ENCODE measurements at places on chromosomes 16 and 17.

DNA sequence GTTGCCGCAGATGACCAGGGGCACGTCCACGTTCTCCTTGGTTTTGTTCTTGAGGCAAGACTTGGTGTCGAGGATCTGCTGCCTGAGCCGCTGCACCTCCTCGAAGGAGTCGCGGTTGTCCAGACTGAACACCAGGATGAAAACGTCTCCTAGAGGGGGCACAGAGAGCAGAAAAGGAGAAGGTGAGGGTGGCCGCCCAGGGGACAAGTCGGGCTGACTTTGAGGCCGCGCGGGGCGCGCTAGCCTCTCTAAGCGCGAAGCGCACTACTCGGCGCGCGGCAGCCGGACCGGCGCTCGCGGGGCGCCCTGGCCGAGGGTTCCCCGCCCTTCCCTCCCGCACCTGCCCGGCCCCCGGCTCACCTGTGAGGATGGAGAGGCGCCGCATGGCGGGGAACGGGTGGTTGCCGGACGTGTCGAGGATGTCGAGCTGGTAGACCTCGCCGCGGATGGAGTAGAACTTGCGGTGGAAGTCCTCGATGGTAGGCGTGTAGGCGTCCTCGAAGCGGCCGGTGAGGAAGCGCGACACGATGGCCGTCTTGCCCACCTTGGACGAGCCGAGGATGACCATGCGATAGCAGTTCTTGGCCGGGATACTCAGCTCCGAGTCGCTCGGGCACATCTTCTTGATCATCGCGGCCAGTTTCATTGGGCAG lies 533 bp downstream of the RASD1 start:
- ATAC-seq = no peak

DNA sequence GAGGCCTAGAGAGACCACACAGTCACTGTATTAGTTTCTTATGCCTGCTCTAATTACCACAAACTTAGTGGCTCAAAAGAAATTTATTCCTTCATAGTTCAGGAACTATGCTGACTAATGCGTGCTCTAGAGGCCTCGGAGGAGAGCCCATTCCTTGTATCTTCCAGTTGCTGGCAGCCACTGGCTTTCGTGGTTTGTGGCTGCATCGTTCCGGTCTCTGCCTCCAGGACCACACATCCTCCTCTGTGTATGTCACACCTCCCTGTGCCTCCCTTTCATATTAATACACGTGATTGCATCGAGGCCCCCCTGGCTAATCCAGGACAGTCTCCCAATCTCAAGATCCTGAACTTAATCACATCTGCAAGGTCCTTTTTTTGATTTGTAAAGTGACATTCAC lies 16.9 kb upstream of the MYLK3 start:
- ATAC-seq = no peak

DNA sequence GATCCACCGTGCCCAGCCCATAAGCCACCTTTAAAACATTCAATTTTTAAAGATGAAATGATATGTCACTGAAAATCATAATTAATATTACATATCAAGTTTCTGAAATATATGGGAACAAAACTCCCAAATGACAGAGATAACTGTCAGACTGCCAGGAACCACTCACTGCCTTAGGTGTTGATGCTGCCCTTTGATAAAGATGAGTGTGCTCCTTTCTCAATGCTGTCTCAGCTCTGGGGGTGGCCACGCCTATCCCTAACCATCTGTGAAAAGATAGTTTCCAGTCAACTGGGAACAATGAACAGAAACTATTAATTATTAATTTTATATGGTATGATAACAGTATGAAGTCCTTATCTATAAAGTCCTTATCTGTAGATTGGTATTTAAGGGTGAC lies 177.7 kb downstream of the MYO1D start:
- ATAC-seq = no peak

DNA sequence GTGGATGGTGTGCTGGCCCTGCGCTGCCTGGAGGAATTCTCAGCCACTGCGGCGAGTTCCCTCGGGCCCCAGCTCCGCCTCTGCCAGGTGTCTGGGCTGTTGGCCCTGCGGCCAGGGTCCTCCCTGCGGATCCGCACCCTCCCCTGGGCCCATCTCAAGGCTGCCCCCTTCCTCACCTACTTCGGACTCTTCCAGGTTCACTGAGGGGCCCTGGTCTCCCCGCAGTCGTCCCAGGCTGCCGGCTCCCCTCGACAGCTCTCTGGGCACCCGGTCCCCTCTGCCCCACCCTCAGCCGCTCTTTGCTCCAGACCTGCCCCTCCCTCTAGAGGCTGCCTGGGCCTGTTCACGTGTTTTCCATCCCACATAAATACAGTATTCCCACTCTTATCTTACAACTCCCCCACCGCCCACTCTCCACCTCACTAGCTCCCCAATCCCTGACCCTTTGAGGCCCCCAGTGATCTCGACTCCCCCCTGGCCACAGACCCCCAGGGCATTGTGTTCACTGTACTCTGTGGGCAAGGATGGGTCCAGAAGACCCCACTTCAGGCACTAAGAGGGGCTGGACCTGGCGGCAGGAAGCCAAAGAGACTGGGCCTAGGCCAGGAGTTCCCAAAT lies 1.3 kb upstream of the TNFSF13 start:
- ATAC-seq = no peak

DNA sequence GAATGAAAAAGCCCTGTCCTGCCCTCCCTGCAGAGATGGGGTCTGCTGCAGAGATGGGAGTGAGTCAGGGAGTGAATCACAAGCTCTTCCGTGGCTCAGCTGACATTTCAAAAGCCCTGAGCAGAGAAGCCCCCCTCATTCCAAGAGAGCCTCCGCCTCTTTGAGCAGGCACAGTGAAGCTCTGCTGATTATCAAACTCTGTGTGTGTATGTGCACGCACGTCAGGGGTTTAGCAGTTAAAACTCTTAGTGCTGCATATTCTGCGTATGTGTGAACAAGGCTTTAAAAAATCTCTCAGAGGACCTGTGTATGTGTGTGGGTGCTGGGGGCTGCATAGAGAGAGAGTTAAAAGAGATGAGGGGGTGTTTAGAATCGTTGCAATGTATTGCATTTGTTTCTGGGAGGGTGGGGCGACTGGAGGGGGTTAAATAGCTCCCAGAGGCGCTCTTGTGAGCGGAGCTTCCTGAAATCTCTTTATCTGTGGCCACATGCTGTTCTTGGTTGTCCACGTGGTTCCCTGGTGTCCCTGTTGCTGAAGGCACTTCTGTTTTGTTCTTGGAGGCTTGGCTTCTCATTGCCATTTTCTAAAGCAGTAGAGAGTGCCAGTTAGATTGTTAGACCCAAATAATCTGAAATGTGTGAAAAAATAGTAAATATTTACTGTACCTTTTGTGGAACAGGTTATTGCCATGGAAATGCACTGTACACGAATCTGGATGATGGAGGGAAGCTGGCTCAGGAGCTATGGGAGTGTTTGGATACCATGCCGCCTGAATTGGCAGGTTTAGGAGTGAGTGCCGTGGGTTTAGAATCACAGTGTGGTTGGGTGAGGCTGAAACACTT lies 116.6 kb downstream of the PRKCB start:
- no peak for ATAC-seq

GRCh38 chr16:83686726-83687125 lies 121.1 kb upstream of the HSBP1 start:
- no peak for ATAC-seq

GRCh38 chr17:11506635-11507034 lies 91.6 kb upstream of the DNAH9 start:
- no peak for ATAC-seq

GRCh38 chr16:66629856-66630255 lies 25.4 kb downstream of the CMTM3 start:
- ATAC-seq = no peak

DNA sequence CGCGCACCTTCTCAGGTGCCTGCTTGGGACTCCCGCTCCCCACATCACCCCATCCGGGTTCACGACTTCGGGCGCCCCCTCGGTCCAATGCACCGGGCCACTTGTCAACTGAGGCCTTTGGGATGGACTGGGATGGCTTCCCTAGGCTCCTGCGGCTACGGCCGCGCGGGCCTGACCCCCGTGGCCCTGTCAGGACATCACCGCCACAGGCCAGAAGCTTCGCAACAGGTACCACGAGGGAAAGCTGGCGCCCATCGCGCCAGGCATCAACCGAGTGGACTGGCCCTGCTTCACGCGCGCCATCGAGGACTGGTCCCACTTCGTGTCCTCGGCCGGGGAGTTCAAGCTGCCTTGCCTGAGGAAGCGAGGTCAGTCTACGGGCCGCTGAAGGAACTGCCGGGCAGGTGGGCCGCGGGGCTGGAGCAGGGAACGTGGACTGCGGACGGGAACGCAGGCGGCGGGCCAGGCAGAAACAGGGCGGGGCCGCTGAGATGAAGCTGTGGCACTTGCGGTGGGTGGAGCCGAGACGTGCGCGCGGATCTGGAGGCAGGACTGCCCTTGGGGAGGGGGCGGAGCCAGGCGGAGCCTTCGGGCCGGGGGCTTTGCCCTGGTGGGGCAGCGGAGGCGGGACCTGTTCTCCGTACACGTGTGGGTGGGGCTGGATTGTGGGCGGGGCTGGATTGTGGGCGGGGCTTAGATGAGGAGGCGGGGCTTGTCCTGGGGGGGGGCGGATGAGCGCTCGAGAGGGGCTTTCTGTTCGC lies 13.7 kb upstream of the CNGB1 start:
- peak; percentile 93 for ATAC-seq

GRCh38 chr16:78619811-78620210 lies 520.4 kb downstream of the WWOX start:
- no peak for ATAC-seq

DNA sequence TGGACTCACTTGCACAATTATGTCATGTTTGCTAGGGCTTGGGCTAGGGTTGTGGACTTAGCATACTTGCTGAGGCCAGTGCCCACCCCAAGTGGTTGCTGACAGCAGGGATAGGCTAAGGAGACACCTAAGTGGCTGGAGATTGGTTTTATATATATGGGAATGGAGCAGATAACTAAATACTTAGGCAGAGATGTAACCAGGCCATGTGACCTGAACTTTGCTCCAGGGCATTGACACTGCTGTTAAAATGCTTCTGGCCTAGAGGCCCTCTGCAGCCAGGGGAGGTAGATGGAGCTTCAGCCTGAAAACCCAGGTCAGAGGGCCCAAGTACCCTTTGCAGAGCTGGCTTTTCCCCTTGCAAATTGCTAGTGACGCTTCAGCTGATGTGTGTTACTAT lies 1.4 kb upstream of the ITGB3 start:
- no peak for ATAC-seq

DNA sequence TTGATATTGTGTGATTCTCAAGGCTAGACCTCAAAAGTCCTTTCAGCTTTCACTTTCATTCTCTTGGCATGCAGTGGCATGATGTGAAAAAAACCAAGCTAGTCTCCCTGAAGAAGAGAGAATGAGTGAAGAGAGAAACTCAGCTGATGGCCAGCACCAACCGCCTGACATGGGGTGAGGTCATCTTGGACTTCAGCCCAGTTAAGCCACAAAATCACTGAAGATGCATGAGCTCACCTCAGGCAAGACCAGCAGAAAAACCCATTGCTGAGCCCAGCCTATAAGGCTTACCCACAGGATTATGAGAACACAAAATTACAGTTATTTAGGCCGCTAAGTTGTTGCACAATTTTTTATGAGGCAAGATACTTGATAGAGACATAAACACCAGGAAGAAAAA lies 496.5 kb downstream of the TOX3 start:
- ATAC-seq = no peak

DNA sequence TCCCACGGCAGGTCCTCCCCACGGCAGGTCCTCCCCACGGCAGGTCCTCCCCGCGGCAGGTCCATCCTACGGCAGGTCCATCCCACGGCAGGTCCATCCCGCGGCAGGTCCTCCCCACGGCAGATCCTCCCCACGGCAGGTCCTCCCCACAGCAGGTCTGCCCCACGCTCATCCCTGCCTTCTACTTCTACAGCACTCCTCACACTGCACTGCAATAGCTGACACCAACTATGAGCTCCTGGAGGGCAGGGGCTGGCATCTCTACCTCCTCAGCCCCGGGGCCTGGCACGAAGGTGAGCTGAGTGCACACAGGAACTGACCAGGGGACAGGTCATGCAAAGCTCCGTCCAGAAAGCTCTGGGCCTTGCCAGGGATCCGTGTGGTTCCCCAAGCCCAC lies 45.3 kb downstream of the RPH3AL start:
- ATAC-seq = no peak

DNA sequence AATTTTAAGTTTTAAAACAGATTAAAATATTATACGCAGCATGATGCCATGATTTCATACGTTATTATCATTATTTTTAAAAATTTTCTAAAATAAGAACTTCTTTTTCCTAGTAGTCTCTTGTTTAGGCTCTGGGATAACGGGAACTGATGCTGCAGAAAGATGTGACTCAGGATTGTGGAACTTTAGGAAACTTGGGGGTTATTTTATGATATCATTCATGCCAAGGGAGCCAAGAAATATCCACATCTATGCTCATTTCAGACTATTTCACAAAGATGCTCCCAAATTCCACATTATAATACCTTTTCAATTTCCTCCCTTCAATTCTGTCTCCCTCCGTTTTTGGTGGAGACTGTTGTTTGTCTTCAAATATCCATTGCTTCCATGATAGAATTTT lies 236.4 kb downstream of the HS3ST3A1 start:
- ATAC-seq = no peak

- ATAC-seq = no peak
These were observed 98.5 kb downstream of the METRNL start for GRCh38 chr17:83177611-83178532.

GRCh38 chr17:33292201-33292980 lies 704 bp downstream of the ASIC2 start:
- ATAC-seq = no peak

- no peak for ATAC-seq
These were observed 529 bp upstream of the SCN4A start for GRCh38 chr17:63973247-63973646.

GRCh38 chr17:73697872-73698271 lies 53.6 kb upstream of the SDK2 start:
- ATAC-seq = no peak

- ATAC-seq = peak; percentile 52
These were observed 92.1 kb upstream of the ZNF750 start for GRCh38 chr17:82931699-82932517.

DNA sequence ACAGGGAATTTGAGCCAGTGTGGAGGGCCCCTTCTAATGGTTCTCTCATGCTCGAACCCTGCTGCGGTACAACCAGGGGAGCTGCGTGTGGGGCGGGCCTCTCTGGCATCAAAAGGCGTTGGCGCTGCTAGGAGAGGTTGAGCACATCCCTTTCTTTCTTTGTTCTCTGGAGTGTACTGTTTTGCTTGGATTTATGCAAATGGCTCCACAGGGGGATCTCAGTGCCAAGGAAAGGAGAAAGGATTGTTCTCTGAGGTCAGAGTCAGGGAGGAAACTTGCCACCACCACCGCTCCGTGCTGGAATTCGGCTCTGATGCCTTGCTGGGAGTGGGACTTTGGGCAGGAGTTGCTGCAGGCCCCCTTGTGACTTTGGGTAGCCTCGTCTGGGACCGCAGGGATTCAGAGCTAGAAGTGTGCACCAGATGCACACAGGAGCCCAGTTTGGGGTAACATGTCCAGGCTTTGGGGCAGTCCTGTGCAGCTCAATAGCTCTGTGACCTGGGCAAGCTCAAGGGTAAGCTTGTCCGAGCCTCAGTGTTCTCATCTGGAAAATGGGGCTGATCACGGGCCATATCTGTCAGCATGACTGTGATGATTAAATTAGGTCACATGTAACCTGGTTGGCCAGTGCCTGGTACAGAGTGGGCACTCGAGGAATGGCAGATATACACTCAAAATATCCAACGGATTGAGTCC lies 353.0 kb upstream of the EEF2KMT start:
- ATAC-seq = no peak

GRCh38 chr16:58853854-58854791 lies 120.0 kb upstream of the GOT2 start:
- no peak for ATAC-seq

- ATAC-seq = peak; percentile 7
These were observed 329 bp downstream of the KPNB1 start for GRCh38 chr17:47649972-47650524.

All from gastroesophageal sphincter (tissue), 4 donors.